ENCODE measurements at places on chromosomes 2 and 18.

DNA sequence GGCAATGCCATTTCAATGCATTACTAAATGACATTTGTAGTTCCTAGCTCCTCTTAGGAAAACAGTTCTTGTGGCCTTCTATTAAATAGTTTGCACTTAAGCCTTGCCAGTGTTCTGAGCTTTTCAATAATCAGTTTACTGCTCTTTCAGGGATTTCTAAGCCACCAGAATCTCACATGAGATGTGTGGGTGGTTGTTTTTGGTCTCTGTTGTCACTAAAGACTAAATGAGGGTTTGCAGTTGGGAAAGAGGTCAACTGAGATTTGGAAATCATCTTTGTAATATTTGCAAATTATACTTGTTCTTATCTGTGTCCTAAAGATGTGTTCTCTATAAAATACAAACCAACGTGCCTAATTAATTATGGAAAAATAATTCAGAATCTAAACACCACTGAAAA, 45.3 kb downstream of the HADHB start:
- DNase-seq, result no peak

DNA sequence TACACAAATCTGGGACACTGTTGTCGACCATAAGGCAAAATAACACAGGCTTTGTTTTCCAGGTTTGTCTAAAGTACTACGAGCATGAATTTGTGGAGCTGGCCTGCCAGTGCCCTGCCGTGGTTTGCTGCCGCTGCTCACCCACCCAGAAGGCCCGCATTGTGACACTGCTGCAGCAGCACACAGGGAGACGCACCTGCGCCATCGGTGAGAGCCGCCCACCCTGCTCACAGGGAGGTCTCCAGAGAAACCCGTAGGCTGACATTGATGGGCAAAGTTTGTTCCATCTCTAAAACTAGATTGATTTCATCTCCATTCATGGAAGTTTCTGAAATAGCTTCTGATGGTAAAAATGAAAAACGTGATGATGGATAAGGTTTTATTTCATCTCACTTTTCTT, 50.4 kb upstream of the NFATC1 start:
- no peak for DNase-seq

- DNase-seq, result no peak
Measured at GRCh38 chr18:5510135-5510846, 33.5 kb downstream of the EPB41L3 start.

- DNase-seq, result no peak
Measured at GRCh38 chr18:7601246-7601615, 34.1 kb downstream of the PTPRM start.

GRCh38 chr18:74114116-74114515, 33.5 kb downstream of the FBXO15 start:
- no peak for DNase-seq

DNA sequence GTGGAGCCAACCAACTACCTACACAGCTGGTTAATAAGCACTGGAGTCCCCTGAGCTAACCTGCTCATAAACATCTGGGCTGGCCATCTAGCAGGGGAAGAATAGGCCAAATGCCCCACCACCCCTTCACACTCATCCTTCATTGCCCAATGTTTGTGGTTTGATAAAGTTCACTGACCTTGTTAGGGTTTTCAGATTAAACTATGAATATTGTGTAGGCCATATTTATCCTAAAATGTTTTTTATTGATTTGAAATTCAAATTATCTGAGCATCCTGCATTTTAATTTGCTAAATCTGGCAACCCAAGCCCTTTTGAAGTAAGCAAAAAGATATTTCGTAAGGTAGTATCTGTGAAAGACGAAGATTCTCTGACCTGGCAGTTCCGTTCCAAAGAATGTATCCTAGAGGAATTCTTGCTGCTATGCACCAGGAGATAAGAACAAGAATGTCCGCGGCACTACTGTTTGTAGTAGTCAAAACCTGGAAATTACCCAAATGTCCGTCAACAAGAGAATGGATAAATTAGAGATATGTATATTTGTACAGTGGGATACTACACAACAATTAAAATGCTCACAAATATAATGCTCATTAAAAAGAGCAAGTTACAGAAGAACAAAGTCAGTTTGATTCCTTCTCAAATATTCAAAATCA, 5.8 kb upstream of the TLK1 start:
- DNase-seq, result no peak

GRCh38 chr2:31101701-31102100, 36.5 kb downstream of the GALNT14 start:
- no peak for DNase-seq

DNA sequence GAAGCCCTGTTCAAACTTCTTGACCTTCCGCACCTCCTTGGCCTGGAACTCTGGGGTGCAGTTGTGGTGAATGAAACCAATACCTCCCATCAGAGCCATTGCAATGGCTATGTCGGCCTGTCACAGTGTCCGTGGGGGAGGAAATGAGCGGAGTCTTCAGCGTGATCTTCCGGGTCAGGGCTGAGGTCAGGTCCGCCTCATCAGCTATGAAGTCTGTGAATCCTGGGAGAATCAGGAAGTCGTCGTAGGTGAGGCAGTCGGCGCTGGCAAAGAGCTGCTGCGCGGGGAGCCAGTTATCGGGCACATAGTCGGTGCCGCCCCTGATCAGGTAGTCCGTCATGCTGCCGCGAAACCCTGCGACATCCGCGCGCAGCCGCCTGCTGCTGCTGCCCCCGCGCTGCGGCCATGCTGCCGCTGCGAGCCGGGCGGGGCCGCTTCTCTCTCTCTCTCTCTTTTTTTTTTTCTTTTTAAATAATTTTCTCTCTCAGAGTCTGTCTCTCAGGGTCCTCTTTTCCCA, 154.1 kb upstream of the ZSWIM2 start:
- no peak for DNase-seq

DNA sequence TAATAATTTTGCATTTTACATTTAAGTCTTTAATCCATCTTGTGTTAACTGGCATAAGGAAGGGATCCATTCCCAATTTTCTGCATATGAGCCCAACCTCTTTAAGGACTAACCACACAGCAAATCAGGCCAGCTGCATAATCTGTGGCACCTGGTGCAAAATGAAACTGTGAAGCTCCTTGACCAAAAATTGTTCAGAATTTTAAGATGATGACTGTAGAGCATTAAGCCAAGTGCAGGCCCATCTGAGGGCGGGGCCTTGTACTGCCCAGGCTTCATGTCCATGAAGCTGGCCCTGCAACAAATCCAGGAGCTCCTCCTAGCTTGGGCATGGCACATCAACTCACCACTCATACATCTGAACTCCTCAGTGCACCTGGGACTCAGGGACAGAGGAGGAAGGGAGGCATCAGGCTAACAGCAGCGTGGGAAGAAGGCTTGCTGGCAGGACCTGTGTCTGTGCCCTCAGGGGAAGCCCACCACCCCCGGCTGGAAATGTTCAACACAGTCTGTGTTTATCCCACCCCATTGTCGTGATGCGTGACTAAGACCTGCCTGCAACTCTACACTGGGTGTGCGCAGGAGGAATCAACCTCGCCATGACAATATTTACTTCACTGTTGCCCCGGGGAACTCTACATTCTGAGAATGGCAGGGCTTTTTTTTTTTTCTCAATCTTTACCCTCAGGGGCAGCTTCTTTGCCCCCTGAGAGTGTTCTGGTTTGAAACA, 128.9 kb upstream of the SIX2 start:
- DNase-seq, result no peak

- DNase-seq, result no peak
Measured at GRCh38 chr2:50469784-50470183, 562.1 kb downstream of the NRXN1 start.

GRCh38 chr2:234957834-234958135, 6.0 kb downstream of the SH3BP4 start:
- no peak for DNase-seq

DNA sequence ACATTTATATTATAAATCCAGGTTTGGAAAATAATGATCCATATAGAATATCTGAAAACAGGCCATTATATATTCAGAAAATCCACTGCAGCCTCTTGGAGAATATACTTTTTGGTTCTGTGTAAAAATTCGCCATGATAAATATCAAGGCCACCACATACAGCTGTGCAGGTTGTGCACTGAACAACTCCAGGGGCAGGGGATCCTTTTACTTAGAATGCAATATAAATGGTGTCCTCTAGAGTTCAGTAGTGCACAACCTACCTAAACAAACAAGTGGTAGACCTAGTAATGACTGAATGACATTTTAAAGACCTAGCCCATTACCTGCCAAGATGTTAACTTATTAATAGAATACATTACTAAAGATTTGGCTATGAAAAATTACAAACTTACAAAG, 22.4 kb downstream of the MOGAT1 start:
- no peak for DNase-seq

DNA sequence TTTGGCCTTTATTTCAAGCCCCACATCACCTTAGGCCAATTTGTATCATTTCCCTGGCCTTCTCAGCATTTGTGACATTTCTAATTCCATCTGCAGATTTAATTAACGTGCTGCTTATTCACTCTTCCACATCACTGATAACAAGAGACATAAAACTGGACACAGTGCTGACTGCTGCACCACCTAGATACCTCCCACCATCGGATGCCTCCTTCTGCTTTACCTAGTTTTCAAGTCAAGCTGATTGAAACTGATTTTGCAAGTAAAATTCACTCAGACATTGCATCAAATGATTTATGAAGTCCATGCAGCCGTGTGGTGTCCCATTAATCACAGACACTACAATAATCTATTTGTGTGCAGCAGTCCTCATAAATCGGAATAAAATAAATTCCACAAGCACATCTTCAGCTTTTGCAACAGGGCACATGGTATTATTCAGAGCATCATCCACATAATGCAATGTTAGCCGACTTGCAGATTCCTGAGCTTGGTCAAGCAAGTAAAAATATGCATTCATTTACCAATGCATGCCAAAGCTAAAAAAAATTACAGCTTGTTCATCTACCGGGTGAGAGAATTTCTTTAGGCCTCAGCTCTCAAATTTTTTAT, 15.9 kb upstream of the CRIM1 start:
- no peak for DNase-seq

GRCh38 chr2:161158882-161159281, 1.3 kb upstream of the TANK start:
- DNase-seq, result no peak

- DNase-seq, result no peak
Measured at GRCh38 chr18:49135877-49136276, 185.1 kb upstream of the SMAD7 start.

Data from colonic mucosa (tissue), 4 donors.